ENCODE measurements at places on chromosomes 16 and 17. TPM values are rescaled to one million over a fixed set of nuclear protein-coding genes. Genes with fewer than 3 reads are reported as not detected.

GRCh38 chr16:74738113-74738541, 36.5 kb downstream of the FA2H start:
- DNase-seq, result peak; percentile 52

DNA sequence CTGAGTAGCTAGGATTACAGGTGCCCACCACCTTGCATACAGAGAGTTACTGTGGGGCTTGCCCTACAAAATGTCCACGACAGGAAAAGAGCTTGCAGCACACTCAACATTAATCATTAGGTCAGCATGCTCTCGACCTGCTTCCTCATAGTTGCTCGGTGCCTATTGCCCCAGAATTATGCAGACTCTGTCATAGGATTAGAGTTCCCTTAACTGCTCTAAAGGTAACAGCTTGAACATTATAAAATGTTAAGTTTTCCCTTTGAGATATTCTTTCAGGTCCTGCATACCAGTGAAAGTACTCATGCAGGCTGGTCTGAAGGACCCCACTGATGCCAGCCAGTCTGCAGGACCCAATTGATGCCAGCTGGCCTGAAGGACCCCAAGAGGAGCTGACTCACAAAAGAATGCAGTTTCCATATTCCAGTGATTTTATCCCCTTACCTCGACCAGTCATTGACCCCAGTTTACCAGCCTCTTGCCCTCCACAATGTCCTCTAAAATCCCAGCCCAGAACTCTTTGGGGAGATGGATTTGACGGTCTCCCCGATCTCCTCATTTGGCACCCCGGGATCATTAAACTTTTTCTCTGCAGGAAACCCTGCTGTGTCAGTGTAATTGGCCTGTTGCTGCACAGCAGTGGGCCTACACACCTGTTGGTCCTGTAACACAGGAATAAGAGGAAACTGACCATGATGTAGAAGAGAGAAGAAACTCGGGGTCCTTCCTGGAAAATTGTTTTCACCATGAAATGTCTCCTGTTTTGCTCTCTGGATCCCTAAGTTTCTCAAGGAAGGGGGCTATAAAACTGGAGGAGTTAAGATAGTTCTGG, 10.6 kb downstream of the ICAM2 start:
- DNase-seq, result no peak

DNA sequence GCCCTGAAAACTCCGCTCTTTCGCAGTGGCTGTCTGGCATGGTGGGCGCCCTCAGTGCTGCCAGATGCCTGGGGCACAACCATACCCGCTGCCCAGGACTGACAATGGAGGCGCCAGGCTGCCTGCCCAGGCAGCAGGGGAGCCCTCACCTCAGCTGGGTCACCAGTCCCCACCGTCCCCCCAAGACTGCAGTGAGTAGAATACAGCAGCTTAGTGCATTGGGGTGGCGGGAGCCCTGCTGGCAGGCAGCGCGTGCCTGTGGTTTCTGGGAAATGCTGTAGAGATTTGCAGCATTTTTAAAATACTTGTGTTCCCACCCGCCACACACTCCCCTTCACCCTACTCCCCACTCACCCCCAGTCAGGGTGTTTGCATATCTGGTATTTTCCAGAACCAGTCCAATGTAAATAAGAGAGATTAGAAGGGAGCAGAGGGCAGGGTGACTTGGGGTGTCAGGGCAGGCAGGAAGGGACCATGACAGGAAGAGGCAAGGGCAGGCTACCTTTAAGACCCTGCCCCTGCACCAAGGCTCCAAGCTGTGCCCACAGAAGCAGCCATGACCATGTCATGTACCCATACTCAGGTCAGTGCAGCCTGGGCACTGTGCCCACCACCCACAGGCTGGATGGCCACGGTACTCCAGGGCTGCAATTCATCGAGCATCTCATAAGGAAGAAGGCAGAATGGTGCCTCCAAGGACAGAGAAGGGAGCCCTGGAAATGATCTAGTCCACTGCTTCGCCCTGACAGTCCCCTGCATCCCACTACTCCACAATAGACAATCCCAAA, 21.5 kb downstream of the MYO18A start:
- peak; percentile 74 for DNase-seq

DNA sequence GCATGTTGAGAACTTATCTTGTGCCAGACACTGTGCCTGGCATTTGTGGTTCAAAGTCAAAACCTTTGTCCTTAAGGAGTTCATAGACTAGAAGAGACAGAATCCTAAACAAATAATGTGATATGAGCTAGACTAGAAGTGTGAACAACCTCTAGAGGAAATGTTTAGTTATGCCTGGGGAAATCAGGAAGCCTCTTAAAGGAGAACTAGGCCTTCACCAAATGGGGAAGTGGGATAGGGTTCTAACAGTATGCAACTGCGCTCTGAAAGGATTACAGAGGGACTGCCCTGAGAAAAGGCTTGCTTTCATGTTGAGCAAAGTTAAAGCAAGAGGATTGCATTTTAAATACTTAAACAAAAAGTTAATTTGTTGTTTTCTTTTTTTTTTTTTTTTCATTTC, 4.9 kb downstream of the RUNDC1 start:
- DNase-seq, result no peak

The MEIOC gene
- 16.4 TPM for total RNA-seq

DNA sequence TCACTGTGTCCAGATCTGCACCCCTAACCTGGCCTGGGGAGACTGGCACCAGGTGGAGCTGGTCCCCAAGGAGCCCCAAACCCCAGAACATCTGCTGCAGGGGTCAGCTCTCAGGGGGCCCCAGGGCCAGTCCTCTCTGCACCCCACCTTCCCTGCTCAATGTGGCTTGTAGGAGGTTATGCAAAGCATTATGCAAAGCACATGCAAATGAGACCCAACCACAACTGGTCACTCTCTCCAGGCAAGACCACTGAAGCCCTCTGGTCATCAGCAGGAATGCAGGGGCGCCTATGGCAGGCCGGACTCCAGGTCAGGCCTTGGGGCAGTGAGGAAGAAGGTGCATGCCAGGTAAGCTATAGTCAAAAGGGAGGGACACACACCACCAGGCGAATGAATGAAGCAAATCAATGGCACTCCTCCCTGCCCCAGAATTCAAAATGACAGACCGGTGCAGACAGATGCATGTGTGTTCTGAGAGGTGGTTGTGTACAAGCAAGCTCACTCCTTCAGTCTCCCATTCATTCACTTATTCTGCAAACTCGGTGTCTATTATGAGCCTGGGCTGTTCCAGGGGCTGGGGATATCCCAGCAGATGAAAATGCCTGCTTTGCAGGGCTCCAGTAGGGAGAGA, 48.0 kb downstream of the TMEM235 start:
- DNase-seq, result no peak

DNA sequence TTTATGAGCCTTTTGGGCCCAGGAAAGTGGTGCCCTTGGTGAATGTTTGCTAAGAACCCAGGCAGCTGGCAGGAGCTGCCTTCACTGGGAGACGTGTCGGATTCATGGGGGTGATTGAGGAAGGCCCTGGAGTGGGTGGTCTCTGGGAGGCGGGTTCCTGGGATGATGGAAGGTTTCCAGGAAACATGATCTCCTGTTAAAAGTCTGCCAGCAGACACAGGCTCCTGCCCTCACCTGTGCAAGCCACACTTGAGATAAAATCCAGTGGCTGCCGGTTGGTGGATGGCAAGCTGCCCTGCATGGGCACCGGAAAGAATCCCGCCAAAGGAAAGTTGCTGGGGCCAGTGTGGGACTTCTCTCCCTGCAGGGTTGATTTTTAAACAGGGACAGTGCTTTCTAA, 189.0 kb upstream of the CIBAR2 start:
- no peak for DNase-seq

GRCh38 chr16:84369938-84370627, 1.7 kb downstream of the ATP2C2 start:
- no peak for DNase-seq

GRCh38 chr16:29777576-29778350, at the start of gene ZG16:
Gene ZG16, plus strand, starts transcription at chr16:29778256. Its CDS starts 1,011 bp downstream, at chr16:29779267.
- no peak for DNase-seq
